CD14-positive monocyte (primary cell): ENCODE measurements at places on chromosomes 3 and 15.

- DNase-seq, result peak; percentile 91
These were observed 1.2 kb downstream of the TWF2 start for GRCh38 chr3:52237657-52238172.

GRCh38 chr3:21524133-21524532 lies 226.9 kb downstream of the ZNF385D start:
- DNase-seq, result no peak

- no peak for DNase-seq
These were observed 15.6 kb downstream of the EOGT start for GRCh38 chr3:68997887-68998286.

- DNase-seq, result no peak
These were observed 26.5 kb upstream of the CD47 start for GRCh38 chr3:108117241-108117775.

DNA sequence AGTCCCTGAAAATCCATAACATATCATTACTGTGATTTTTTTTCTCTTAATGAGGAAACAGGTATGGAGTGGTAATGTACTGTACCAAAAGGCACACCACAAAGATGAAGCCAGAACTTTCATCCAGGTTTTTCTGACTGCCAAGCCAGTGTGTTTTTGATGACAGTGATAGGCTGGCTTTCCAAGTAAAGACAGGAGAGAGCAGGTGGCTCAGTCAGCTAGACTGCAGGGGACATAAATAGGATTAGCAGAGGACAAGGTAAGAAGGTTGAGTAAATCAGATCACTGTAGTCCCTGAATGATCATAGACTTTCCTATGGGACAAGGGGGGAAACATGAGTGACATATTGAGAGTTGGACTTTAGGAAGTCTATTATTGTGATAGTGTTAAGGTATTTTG lies 127.9 kb downstream of the GADL1 start:
- no peak for DNase-seq

DNA sequence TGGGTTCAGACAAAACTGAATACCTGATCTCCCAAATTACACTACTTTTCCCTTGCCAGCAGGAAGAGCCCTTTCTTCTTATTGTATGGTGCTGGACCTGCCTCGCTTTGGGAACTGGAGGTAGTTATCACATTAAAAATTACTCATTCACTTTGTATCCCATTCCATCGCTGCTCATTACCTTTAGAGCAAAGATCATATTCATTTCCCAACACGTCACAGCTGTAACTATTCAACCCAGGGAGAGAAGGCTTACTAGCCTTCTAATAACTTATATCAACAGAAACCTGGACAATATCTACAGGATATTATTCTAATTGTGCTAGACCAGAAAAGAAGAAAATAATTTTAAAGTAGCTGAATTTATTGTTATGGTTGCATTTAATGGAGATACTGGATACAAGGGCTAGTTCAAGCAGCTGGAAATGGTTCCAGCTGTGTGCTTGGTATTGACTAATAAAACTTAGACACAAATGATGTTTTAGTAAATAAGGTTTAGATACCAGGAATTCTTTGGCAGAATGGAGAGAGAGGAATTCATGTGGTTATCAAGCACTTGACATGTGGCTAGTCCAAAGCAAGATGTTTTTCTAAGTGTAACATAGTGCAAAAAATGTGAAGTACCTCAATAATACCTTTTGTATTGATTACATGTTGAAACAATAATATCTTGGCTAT lies 656.3 kb downstream of the ROBO1 start:
- no peak for DNase-seq

DNA sequence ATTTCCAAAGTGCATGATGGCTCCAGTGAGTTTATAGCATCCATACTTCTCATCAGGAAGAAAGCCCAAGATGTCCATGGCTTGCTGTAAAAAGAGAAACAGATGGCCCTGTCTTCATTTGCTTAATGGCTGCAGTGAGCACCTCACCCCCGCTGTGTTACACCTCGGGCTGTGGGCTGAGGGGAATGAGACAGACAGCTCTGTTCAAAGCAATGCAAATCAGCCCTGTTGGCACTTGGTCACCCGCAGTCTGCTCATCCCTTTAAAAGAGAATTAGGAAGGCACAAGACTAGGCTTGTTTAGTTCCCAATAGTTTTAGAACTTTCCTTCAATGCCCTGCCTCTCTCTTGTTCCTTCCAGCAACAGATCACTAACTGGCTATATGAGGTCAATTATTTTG lies 25.2 kb downstream of the MYH15 start:
- no peak for DNase-seq

GRCh38 chr3:124221422-124221821 lies 229.5 kb upstream of the ROPN1 start:
- DNase-seq, result no peak

DNA sequence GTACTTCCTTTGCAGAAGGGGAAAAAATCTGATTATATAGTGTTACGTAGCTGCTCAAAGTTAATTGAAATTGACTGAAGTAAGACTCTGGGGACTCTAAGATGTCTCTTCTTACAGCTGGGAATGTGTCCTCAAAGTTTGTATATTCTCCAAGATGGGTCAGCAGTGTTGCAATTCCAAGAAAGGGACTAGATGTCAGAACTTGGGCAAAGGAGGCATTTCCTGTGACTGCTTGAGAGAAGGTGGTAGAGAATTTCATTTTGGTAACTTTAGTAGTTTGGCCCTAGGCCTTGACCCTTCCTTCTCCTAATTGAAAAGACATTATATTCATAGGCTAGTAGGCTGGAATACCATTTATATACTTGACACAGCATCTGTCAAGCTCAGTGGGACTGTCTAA lies 33.9 kb downstream of the PTPRG start:
- DNase-seq, result no peak

GRCh38 chr15:51750792-51751696 lies at the start of gene TMOD2:
Gene TMOD2, plus strand, starts transcription at chr15:51751597. Its CDS starts 14,845 bp downstream, at chr15:51766442.
- DNase-seq, result no peak

DNA sequence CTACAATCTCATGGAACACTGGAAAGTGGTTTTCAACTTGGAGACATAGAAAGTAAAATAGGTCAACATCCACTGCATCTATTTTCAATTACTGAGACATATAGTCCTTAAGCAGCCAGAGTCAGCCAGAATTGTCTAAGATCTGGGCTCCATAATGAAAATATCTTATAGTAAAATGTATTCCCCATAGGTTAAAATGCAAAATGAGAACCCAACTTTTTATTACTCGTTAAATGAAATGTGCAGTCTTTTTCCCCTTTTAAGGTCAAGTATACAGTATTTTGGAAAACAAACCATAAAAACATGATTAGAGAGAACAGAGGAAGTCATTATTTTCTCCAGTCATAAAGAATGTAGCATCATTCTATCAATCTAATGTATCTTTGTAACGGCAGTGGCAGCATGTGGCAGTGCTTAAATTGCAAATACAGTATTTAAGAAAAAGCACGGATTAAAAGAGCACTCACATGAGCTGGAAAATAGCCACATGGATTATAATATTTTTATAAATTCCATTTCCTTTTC lies 64.4 kb upstream of the CPB1 start:
- DNase-seq, result no peak

DNA sequence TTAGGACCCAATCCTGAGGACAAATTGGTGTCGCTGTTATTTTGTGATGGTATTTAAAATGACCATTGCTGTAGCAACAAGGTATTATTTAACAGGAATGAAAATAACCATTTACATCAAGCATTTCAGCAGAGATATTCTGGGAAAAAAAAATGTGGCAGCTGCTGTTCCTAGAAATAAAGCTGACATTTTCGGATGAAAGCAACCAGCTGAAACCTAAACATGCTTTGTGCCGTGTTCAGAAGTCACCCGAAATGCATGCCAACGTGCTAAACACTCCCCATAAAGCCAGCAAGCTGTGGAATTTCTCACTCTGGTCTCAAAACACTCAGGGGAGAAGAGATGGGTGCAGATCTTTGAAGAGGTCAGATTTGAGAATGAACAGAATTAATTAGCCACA lies 31.5 kb upstream of the TAFA4 start:
- DNase-seq, result no peak

DNA sequence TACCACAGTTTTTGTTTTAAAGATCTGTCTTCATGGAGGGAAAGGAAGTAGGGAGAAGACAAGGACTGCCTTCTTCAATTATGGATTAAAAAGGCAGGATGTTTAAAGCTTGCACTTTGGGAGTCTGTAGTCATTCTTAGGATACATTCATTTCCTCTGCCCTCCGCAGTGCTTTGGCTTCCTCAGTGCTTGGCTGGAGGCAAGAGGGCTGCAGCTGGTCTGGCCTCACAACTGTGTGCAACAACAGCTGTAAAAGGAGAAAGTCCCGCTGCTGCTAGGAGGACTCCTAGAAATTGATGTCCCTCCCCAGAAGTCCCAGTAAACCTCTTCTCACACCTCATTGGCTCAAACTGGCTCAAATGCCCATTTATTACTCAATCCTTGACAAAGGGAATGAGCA lies 54.4 kb upstream of the PPP2R3A start:
- no peak for DNase-seq

DNA sequence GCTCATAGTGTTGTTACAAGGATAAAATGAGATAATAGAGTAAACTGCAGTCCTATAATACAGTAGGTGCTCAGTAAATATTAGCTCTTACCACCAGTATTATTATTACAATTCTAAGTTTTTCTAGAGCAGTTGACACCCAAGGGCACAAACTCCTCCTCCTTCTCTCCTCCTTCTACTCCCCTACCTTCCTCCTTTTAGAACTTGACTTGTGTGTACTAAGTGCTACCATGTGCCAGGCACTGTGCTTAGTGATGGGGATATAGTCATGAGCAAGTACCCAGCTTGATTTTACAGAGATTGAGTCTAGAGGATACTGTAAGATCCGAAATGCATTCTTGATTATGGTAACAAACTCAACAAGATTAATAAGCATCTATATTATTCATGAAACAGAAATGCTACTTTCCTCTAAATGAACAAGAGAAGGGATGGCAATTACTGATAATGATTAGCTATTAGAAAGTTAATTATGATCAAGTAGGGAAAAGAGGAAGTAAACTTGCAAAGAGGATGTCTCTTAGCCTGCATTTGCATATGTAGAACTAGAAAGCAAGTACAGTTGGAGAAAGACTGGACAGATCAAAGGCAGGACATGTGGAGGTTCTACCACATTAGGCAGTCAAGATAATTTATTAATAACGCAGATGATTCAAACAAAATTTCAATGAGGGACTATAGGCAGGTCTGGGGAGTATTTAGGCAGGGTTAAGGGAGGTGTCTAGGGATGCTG lies 72.3 kb downstream of the CLDN11 start:
- no peak for DNase-seq

- DNase-seq, result no peak
These were observed 5.0 kb upstream of the CHCHD6 start for GRCh38 chr3:126699011-126699410.

DNA sequence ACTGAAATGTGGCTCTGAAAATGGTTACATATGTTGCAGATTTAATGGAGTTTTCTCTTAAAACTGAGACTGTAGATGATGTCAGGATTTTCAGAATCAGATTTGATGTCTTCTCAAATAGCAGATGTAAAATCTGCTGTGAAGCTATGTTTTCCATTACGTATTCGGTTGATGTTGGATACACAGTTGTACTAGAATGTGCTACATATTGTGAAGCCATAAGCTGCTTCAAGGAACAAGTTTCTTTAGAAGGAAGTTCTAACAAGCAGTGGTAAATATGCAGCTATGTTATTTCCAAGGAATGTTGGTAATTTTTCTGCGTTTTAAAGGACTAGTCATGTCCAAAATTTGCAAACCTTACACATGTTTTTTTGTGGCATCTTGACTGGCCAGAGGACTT lies 197.7 kb downstream of the RBMS3 start:
- no peak for DNase-seq

- no peak for DNase-seq
These were observed 81.4 kb upstream of the CHD2 start for GRCh38 chr15:92818651-92819277.

DNA sequence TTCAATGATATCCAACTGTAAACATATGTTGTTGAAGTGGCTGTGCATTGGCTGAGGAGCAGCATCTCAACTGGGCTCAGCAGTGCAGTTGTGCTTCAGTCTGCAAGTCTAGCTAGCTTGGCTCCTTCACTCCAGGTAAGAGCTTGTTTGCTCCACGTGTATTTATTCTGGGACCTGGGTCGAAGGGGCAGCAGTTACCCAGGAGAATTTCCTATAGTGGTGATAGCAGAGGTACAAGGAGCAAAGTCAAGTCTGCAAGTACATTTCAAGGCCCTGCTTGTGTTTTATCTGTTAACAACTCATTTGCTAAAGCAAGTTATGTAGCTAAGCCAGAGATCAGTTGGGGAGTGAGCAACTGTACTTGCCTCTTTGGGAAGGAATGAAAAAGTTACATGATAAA lies 286.2 kb upstream of the UMPS start:
- DNase-seq, result no peak

DNA sequence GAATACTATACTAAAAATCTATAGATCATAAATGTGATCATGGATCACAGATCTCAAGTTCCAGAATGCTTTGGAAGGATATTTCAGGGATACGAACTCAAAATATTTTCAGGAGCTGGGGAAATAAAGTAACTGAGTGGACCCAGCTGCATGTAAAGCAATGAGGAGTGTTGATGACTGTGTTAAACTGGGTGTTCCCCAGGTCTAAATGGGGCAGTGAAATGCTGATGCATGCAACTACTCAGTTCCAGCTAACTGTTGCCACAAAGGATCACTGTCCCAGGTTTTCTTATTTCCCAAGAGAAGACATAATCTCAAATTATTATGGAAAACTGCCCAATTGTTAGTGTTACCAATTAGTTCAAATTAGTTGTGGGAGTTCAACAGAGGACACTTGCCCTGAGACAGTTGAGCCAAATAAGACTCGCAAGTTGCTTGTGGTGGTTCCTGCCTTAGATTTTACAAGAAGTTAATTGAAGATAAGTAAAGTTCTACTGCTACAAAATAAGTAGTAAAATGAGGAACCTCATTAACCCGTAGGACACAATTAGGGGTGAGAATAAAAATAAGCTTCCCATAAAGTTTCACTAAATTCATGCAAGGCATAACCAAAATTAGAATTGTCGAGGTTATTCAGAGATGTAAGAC lies 66.3 kb upstream of the IL12A start:
- DNase-seq, result no peak

DNA sequence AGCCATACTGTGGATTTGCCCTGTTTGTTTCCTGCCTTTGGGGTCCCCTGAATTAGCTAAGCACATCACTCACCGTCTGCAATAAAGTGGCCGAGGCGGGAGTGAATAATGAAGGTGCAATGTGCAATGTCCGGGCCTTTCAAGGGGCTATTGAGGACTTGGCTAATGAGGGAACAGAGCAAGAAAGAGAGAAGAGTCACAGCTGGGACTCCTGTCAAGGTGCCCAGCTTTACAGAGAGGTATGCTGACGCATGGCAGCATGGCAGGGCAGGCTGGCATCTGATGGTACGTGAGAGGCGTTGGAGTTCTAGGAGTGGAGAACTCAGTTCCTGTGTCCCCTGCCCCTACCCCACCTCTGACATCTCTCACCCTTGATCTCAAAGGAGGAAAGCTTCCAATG lies 13.8 kb upstream of the ATP2B2 start:
- no peak for DNase-seq

DNA sequence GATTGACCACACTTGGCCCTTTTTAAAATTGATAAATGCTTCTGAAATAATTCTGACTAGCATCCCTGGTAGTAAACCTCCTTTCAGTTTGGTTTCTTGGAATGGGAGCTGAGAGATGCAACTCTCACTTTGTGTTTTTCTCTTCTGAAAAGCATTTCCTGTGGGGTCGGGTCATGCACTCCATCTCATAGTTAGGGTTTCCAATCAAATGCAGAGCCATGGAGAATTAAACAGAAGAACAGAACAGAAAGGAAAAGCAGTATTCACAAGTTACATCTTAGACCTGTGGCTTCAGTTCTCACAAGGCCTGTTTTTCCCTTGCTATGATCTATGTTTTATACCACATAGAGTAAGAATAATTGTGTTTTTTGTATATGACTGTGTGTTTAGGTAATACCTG lies 39.7 kb downstream of the SENP2 start:
- no peak for DNase-seq
